Kidney epithelial cell (primary cell): ENCODE measurements at places on chromosomes 1 and 21. TPM values are rescaled to one million over a fixed set of nuclear protein-coding genes. Genes with fewer than 3 reads are reported as not detected.
A peak's percentile ranks its signal among the peaks of the same experiment; 100 is the strongest.

- no peak for DNase-seq
Measured at GRCh38 chr1:63321066-63321784, 1.1 kb upstream of the FOXD3 start.

DNA sequence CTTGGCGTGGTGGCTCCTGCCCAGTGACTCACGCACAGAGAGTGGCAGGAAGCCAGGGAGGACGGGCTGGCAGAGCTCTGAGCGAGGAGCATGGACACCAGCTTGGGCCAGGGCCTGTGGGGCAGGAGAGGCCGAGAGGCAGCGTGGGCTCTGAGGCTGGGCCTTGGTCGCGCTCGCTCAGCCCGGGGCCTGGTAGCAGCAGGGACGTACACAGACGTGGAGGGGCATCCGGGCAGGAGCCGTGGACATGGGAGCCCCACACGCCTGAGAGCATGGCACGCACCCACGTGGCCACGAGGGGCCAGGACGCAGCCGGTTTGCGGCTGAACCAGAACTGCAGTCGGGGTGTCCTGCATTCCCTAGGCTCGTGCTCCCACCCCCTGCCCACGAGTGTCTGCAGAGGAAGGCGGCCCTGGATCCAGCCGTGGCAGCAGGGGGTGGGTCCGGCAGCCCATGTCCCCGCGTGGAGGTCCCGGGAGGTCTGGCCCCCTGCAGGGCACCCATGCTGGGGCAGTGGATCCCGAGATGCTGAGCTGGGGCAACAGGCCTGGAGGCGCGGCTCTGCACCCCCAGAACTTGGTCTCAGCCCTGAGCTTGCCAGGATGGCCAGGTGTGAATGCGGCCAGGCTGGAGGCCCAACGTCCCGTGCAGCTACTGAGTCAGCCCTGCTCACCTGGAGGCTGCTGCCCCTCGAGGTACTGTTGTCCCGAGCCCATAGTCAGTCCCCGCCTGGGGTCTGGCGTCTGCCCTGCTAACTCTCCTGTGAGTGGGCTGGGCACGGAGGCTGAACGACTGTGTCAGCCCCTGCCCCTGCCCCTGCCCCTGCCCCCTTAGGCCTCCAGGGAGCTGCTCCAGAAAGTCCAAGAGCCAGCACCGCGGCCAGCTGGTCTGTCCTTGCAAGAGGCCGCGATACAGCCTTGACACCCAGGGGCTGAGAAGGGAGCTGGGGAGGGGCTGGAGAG, 61.6 kb downstream of the SLX9 start:
- DNase-seq: no peak

- no peak for DNase-seq
Measured at GRCh38 chr1:33408093-33408436, 22.8 kb downstream of the PHC2 start.

- DNase-seq: no peak
Measured at GRCh38 chr1:246569248-246570238, 3.3 kb downstream of the CNST start.

DNA sequence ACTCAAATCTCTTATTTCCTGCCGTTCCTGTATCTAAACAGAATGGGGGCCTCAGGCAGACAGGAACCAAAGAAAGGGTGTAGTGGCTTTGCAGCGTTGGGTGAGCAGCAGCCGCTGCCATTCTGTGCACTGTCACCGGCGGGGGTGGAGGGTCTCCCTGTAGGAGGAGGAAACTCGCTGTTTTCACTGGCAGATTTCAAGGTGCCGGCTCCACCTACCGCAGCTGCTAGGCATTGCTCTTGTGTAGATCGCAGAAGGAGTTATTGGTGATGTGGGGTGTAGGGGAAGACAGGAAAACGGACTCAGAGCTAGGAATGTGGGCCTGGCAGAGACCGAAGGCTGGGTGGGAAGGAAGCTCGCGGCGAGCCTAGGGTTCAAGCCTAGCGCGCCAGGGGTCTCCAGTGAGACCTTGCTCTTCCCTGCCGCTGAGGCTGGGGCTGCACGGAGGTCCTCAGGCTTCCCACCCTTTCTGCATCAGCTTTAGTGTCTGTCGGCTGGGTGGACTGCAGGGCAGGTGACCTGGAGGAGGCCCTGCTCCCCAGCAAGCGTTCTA, 20.8 kb downstream of the ATP5PO start:
- peak; percentile 62 for DNase-seq

- DNase-seq: no peak
Measured at GRCh38 chr1:36511804-36512798, 29.4 kb upstream of the CSF3R start.

DNA sequence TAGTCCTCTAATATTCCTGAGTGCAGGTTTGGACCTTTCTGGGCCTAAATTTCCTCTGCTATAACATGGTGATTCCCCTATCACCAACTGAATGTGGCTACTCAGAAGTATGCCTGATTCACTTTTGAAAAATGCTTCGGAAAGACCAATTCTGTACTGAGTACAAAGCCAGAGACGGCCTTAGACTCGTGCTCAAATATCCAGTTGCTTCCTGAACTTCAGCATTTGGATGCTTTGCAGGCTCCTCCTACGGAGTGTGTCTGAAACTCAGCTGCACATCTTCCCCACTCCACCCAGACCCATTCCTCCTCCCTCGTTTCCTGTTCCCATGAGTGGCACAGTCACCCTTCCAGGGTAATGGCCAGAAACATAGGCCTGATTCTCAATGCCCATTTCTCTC, 98.4 kb upstream of the GADD45A start:
- DNase-seq: no peak

Gene ZNF672
- 28.7 and 33.8 TPM in 2 replicates for total RNA-seq

Gene MCL1
- total RNA-seq: 206 and 222 TPM in 2 replicates

Gene NUDC
- total RNA-seq: 102 and 123 TPM in 2 replicates
